ENCODE measurements at places on chromosomes 2 and 18. TPM values are rescaled to one million over a fixed set of nuclear protein-coding genes. Genes with fewer than 3 reads are reported as not detected.

The ANKRD62 gene
- not detected for total RNA-seq

The ASIC4 gene
- total RNA-seq: not detected

The STARD6 gene
- not detected for total RNA-seq

The SMAD2 gene
- 388 TPM for total RNA-seq

The SLC9A4 gene
- total RNA-seq: 0.07 TPM

The DES gene
- total RNA-seq: not detected

The SLC5A7 gene
- total RNA-seq: not detected
